ENCODE measurements at places on chromosomes 5 and 9. TPM values are rescaled to one million over a fixed set of nuclear protein-coding genes. Genes with fewer than 3 reads are reported as not detected.

The DTWD2 gene
- total RNA-seq, result 4.0 TPM

The HSPA5 gene
- total RNA-seq, result 79.7 TPM

The AQP7 gene
- 0.21 TPM for total RNA-seq

The NCS1 gene
- 0.42 TPM for total RNA-seq

The BARHL1 gene
- not detected for total RNA-seq

The NDUFAF2 gene
- 5.7 TPM for total RNA-seq

The NIM1K gene
- 0.21 TPM for total RNA-seq

The CRHBP gene
- total RNA-seq, result not detected

The PCDHB12 gene
- not detected for total RNA-seq

The LCN6 gene
- total RNA-seq, result not detected

The FANCG gene
- 6.9 TPM for total RNA-seq

The CER1 gene
- total RNA-seq, result not detected

The HTR4 gene
- total RNA-seq, result not detected

The GIN1 gene
- total RNA-seq, result 4.7 TPM

The NTRK2 gene
- total RNA-seq, result 0.10 TPM

The TRAF1 gene
- 88.8 TPM for total RNA-seq

The PRLR gene
- total RNA-seq, result 1.6 TPM

The TIMD4 gene
- total RNA-seq, result 3.3 TPM

The SKP1 gene
- total RNA-seq, result 229 TPM

The FGF1 gene
- not detected for total RNA-seq

The ARSI gene
- total RNA-seq, result 4.8 TPM

The TAF11L10 gene
- not detected for total RNA-seq

The ANKRD55 gene
- total RNA-seq, result 8.6 TPM

The FBN2 gene
- 5.1 TPM for total RNA-seq

The THBS4 gene
- 0.10 TPM for total RNA-seq

The CCL21 gene
- not detected for total RNA-seq

The TPPP gene
- 0.84 TPM for total RNA-seq

The ADGRV1 gene
- total RNA-seq, result 0.94 TPM

The CNTNAP3 gene
- 0.10 TPM for total RNA-seq

The NUTM2G gene
- not detected for total RNA-seq

The PELO gene
- 4.2 TPM for total RNA-seq

The TSSK1B gene
- 0.10 TPM for total RNA-seq

The TAF1L gene
- total RNA-seq, result under 0.01 TPM

The FAM78A gene
- 32.3 TPM for total RNA-seq

The TGFBI gene
- total RNA-seq, result 159 TPM

The ARL15 gene
- 30.3 TPM for total RNA-seq

The ANKRD31 gene
- total RNA-seq, result 0.63 TPM

The ZNF366 gene
- 0.10 TPM for total RNA-seq

The PCDHB11 gene
- total RNA-seq, result not detected

The SLC6A19 gene
- total RNA-seq, result not detected

The TMEM252 gene
- not detected for total RNA-seq

The LHX3 gene
- total RNA-seq, result not detected

The CYLC2 gene
- not detected for total RNA-seq

The TMC1 gene
- 0.52 TPM for total RNA-seq

The AIF1L gene
- 0.10 TPM for total RNA-seq

The FUBP3 gene
- 20.9 TPM for total RNA-seq

The LOX gene
- total RNA-seq, result 0.42 TPM

The PCDHB9 gene
- 0.31 TPM for total RNA-seq

The CCL27 gene
- total RNA-seq, result 0.21 TPM

The PCDHA2 gene
- total RNA-seq, result not detected

The PNPLA7 gene
- total RNA-seq, result 2.3 TPM

The NEUROG1 gene
- not detected for total RNA-seq
